Fibroblast of skin of right biceps (primary cell): ENCODE measurements at places on chromosomes 4 and X.

DNA sequence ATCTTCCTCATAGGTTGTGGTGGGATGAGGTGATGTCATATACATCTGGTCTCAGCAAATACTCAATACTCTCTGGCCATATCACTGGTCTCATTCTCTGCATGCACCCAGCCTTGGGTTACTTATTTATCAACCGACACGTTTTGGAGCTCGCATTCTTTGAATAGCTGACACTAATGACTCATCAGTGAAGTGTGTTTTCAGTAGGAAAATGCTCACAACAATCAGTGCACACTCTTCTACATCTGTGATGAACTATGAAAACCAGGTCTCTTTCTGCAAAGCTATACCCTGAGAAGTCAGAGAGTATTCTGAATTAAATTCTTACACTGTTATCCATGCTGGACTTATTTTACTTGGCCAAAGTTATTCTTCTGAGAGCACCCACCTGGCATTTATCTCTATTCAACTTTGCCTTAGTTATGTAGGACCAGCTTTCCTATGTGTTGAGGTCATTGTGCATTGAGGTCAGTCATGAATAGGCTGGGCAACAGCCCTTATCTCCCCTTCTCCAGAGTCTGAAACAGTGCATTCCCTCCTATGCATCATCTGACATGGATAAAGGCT, 58.7 kb upstream of the DHX15 start:
- peak; percentile 77 for DNase-seq

GRCh38 chrX:152640034-152640818, 2.5 kb downstream of the GABRQ start:
- DNase-seq = peak; percentile 71

GRCh38 chr4:111773858-111774257, 371.4 kb upstream of the FAM241A start:
- DNase-seq = peak; percentile 68

DNA sequence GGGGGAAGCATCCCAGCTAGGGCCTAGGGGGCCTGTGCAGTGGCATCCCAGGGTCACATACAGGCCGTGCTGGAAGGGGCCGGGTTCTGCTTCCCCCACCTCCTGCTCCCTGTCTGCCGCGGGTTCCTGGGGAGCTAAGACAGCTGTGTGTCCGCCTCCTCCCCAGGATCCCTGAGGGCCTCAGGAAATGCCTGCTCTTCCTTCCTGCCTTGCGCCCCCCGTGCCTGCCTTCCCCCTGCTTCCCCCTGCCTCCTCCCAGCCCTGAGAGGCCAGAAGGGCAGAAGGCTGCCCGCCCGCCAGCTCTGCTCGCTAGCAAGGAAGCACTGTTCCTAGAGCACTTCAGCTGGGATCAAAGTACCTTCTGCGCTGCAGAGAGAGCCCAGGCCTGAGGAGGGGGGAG, 2.9 kb upstream of the BGN start:
- peak; percentile 12 for DNase-seq

- DNase-seq = no peak
Measured at GRCh38 chr4:108155373-108155772, 13.4 kb downstream of the LEF1 start.

DNA sequence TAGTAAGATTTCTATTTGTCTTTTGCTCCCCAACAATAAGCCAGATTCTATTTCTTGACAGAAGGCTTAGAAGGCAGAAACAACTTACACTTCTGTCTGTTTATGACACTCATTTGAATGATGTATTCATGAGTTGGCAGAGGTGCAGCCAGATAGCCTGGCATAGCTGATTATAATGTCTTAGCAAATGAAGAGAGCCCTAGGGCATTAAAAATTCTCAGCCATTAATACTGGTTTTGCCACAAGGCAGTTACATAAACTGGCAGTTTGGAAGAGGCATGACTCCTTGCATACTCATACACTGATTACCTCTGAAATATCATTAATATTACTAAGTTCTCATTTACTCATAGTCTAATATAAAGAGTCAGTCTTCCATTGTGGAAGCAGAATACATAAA, 728.5 kb upstream of the NDST4 start:
- no peak for DNase-seq
